Activated CD4-positive, CD25-positive, alpha-beta regulatory T cell (primary cell): ENCODE measurements at places on chromosomes 1 and 21.

DNA sequence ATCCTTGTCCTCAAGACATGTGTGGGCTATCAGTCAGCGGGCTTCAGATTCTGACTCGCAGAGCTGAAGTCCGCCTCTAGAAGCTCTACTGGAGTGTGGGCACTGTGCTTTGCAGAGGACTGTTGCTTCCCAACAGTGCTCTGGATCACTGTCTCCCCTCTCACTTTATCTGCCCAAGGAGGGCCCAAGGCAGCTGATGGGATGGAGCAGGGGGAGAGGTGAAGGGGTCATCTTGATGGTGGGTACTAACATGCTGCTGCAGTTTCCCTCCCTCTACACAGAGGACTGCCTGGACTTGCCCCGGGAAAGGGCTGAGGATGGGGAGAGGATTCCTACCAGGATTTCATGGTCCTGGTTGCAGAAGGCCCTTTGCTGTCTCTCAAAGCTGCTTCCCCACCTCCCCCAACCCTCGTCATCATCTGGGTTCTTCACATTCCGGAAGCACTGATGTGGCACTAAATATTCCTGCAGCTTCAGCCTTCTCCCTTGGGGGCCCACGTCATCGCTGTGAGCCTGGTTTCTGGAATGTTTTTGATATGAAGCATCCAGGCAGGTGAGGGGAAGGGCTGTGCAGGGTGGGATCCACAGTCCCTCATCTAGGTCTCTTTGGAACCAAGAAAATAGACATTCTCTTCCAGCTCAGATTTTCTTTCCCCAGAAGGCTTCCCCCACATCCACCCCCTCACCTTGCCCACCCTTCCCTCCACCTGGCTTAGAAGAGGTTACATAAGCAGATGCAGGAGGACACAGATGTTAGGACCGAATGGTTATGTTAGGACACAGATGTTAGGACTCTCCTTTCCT is 23.2 kb downstream of the NUAK2 start:
- DNase-seq: no peak

DNA sequence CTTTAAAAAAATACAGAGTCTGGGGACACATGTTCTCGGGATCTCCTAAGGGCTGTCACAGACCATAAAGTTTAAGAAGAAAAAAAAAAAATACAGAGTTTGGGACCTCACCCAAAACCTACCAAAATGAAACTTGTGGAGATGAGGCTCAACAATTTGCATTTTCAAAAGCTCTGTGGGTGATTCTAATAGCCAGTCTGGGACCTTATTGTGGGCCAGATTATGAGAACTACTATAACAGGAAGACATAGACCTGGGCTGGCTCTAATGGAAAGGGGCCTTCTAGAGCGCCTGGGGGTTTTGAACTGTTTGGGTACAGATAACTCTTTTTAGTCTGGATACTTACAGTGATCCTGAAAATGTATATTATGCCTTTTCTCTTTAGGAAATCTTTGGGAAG is 69.1 kb downstream of the LAMC1 start:
- no peak for DNase-seq

- DNase-seq: no peak
Observed at GRCh38 chr1:228073061-228073856, 9.2 kb upstream of the ARF1 start.

GRCh38 chr21:27362249-27362648 is 395.4 kb upstream of the ADAMTS5 start:
- DNase-seq: no peak

DNA sequence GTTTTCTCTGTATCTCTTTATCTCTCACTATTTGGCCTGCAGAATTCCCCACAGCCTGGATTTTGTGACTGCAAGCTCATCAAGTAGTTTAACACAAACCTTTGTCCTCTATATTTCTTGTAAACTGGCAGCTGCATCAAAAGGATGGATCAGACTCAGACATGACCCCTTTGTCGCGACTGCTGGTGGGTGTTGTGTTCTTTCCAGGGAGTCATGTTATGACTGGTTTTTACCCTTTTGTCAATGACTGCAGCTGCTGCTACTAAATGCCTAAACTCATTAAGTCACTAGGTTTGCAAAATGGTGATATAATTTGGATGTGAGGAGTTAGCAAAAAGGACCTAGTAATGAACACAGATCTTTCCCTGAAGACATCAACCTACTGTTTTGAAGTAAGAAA is 10.2 kb upstream of the TOMM20 start:
- no peak for DNase-seq

- no peak for DNase-seq
Observed at GRCh38 chr21:45081636-45082035, 7.3 kb downstream of the ADARB1 start.

- DNase-seq: no peak
Observed at GRCh38 chr1:197319631-197320030, 51.6 kb downstream of the CRB1 start.

GRCh38 chr1:24908591-24909259 is 21.4 kb downstream of the RUNX3 start:
- no peak for DNase-seq

GRCh38 chr1:32651461-32652073 is 559 bp downstream of the RBBP4 start:
- no peak for DNase-seq

GRCh38 chr21:39712976-39713375 is 32.0 kb upstream of the IGSF5 start:
- no peak for DNase-seq

DNA sequence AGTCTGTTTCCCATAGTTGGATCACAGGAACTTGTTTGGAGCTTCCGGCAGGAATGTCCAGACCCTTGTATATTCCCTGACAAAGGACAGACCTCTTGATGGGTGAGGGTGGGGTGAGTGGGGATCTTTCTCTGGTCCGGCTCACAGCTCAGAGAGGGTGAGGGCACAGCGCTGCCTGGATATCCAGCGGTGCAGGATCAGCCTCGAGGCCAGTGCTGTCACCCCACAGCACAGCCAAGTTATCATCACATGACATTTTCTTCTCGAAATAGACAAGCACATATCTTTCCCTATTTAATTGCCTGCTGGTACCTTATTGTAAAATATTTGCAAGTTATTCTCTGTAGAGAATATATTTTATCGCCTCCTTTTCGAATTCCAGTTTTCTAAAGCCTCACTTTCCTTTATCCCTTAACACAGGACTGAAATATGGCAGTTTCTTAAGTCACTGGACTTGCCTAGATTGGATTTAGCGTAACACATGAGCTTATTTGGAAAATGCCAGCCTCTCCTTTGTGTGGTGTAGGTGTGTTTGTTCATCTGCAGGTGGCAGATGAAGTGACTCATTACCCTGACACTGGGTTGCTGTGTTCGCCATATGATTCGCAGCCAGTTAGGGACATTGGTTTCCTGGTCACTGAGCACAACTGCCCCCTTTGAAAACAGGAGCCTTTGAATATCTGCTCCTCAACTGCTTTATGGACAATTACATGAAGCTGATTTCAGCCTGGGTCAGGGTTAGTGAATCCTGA is 21.4 kb downstream of the CLIC6 start:
- no peak for DNase-seq

- DNase-seq: no peak
Observed at GRCh38 chr21:38266732-38267131, 9.9 kb downstream of the KCNJ15 start.
